Amniotic epithelial cell (primary cell): ENCODE measurements at places on chromosomes 2 and 18.

- peak; percentile 20 for DNase-seq
Measured at GRCh38 chr18:54269893-54270844, 852 bp downstream of the POLI start.

DNA sequence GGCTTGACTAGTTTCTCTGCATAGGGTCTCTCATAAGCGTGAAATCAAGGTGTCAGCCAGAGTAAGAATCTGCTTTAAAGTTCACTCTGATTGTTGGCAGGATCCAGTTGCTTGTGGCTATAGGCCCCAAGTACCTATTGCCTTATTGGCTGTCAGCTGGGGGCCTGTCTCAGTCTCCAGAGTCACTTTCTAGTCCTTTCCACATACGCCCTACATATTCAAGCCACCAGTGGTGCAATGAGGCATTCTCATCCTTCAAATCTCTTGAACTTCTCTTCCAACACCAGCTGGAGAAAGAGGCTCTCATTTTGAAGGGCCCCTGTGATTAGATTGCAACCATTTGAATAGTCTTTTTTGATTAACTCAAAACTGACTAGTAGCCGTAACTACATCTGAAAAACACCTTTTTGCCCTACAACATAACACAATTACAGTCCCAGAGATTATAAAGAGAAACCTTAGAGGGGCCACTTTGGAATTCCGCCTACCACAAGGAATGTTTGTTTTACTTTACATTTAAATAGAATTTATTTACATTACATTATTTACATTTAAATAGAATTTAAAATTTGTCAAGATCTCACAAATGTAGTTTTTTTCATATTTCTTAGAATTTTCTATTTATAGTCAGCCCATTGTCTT lies 520.1 kb downstream of the DSC3 start:
- no peak for DNase-seq

GRCh38 chr18:32095192-32095899 lies 3.7 kb downstream of the RNF138 start:
- DNase-seq = no peak

GRCh38 chr2:230924470-230925341 lies at the start of gene GPR55:
GPR55 (minus strand) TSS chr2:230925242; CDS start chr2:230910962, 14,280 bp downstream.
- no peak for DNase-seq

- no peak for DNase-seq
Measured at GRCh38 chr2:156562124-156562523, 125.9 kb downstream of the GPD2 start.

DNA sequence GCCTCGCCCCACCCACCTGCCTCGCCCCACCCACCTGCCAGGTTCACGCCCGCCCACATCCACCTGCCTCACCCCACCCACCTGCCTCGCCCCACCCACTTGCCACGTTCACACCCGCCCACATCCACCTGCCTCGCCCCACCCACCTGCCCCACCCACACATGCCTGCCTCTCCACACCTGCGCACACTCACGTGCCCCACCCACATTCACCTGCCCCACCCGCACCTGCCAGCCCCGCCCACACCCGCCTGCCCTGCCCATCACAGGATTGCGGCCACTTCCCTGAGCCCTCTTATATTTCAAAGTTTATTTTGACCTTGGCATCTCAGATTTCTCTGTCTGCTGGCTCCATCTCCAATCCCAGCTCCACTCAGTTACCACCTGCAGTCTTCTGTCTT lies 217.5 kb upstream of the SOX11 start:
- no peak for DNase-seq

- no peak for DNase-seq
Measured at GRCh38 chr2:24881158-24881557, 38.9 kb downstream of the ADCY3 start.

DNA sequence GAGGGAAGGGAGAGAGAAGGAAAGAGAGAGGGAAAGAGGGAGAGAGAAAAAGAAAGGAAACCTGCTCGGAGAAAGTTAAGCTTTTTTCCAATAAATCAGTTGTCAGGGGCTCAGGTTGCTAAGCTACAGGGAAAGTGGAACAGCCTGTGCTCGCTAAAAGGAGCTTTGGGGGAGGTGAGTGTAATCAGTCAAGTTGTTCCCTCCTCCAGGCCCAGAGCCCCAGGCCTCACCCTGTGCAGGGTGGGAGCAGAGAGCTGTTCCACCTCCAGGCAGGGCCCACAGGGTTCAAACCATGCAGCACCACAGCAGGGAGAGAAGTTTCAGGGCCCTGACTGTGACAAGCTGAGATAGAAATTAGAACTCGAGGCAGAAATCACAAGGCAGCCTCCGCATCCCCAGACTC lies 56.4 kb upstream of the PPP1CB start:
- peak; percentile 84 for DNase-seq

DNA sequence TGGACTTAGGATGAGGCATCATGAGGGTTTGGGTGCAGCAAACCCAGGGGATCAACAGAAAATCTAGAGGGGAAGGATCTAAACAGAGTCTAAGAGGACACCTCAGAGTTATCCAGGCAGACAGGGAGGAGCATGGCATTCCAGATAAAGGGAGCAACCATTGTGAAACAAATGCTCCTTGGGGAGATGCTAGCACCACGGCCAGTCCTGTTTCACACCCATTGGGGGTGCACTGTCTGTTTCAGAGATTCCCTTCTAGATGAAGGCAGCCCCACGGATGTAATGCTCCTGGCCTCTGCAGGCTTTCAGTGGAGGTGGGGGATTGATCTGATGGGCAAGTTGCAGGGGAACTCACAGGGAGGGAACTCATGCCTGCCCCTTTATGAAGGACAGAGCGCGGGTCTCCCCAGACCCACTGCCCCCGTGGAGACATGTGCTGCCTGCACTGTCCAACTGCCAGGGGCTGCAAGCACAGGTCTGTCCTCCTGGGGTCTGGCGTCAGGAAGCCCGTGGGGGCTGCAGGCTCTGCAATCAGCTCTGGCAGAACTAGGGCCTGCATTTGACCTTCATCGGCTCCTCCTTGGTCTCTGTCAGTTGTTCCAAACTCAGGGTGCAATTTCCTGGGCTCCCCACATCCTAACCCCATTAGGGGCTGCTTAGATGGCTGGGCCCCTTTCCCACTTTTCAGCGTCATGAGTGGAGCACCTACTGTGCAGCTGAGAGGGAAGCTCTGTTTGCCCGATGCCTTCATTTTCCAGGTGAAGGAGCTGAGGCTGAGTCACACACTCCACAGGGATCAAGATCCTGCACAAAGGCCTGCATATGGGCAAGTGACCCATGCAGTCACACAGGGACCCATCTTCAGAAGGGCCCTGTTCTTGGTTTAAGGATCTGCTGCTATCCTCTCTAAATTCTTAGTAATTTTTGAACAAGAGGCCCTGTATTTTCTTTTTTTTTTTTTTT lies 163.4 kb downstream of the ARL4C start:
- no peak for DNase-seq

DNA sequence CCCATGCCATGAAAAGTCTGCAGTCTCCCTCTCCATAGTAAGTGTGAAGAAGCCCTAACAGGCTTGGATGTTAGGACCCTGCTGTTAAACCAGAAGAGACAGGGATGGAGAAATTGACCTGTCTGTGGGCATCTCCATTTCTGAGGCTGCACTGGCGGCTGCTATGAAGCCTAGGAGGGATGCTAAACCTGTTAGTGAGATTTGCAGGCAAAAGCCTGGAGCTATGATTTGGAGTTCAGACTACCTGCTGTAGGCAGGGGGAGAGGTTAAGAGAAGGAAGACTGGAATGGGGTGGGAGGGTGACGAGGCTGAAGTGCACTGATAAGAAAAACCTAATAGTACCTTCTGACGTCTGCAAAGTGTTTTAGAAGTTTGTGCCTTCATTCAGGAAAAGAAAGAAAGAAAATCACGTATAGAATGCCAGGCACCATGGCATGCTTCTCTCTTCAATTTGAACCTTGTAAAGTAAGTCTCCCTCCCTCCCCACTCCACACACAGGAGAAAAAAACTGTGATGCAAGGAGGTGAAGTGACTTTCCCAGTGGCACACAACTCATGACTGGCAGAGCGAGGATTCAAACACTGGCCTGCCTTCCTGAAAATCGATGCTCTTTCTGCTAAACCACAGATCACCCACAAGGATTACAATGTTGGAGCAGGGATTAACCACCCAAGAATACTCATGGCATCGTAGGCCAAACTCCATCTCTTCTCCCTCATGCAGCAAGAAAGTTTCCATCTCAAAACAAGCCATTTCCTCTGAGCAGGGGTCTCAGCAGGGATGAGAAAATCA lies 98.5 kb upstream of the PKDCC start:
- no peak for DNase-seq

GRCh38 chr18:79552140-79552631 lies 127.4 kb upstream of the CTDP1 start:
- no peak for DNase-seq

GRCh38 chr18:56327191-56327885 lies 311.1 kb downstream of the TXNL1 start:
- no peak for DNase-seq

- no peak for DNase-seq
Measured at GRCh38 chr2:67018301-67018700, 378.8 kb upstream of the ETAA1 start.

DNA sequence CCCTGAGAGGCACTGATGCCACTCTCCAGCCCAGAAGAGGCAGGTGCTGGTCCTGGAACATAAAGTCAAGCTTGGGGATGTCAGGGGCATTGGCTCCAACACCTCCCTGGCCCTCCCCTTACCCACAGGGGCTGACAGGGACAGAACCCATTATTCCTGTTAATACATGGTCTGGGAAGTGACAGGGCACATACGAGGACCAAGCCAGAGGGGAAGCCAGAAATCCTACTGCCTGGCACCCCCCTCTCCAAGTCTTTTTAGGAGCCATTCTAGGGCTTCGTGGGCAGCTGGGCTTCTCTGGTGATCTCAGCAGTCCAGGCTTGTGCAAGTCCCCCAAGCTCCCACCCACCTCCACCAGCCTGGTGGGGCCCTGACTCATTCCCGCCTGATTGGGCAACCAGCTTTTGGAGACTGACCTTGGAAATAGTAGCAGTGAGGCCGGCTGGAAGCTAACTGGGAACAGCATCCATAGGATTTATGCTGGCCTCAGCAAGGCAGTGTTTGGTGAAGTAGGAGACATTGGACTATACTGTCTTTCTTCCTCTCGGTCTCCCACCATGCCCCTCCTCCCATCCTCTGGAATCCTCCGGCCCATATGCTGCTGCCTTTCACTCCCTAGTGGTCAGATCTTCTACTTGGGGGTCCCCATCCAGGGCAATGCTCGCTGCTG lies 86.4 kb upstream of the HK2 start:
- DNase-seq = peak; percentile 94

GRCh38 chr18:47975105-47975504 lies 44.6 kb upstream of the SMAD2 start:
- DNase-seq = no peak

DNA sequence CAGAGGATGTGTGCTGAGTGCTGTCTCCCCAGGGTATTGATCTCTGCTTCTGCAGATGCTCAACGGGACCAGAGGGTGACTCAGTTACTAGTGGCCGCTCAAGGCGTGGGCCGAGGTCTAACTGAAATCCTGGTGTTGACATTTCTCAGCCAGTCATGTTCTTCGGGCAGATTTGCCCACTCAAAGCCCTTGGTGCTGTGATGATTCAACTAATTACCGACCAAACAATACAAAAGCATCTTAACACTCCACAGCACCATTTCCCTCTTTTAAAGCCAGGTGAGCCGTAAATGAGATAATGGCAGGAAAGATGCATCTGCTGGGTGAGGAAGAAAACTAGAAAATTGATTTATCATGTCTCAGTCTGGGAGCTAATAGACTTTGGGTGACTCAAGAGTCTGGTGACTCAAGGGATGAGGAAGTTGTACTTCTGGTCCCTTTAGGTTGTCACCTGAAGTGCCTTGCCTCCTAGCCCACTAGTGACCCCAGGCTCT lies 32.7 kb upstream of the PRLH start:
- DNase-seq = no peak

DNA sequence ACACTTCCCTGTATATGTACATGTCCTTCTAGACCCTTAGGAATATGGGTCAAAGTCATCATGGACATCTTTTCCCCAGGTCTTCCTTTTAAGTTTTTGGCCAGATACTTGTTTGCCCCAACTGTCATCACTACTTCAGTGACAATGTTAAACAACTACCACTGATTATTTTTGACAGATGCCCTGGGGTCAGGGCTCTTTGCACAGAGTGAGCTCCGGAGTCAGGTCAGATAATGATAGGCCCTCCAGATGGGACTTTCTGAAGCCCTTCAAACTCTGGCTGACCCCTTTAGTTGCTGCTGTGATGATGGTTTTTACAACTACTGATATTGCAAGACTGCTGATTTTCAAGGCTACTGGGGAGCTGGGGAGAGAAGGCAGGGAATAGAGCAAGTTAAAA lies 449.4 kb upstream of the HS6ST1 start:
- DNase-seq = no peak

DNA sequence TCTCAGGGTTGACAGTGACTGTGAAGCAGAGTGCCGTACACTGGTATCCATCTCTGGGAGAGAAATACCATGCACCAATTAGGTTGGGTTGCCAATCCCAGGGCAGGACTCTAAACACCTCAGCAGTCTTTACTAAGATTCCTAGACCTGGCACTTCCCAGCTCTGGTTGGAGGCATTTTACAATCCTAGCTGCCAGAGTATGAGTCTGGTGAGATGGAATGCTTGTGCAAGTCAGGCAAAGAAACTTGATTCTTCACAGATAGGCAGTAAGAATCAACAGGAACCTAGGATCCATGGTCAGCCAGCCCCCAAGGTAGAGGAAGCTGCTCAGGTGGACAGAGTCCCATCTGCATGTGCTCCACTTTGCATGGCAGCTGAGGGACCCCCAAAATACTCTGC lies 6.0 kb upstream of the UGT1A5 start:
- DNase-seq = peak; percentile 55

DNA sequence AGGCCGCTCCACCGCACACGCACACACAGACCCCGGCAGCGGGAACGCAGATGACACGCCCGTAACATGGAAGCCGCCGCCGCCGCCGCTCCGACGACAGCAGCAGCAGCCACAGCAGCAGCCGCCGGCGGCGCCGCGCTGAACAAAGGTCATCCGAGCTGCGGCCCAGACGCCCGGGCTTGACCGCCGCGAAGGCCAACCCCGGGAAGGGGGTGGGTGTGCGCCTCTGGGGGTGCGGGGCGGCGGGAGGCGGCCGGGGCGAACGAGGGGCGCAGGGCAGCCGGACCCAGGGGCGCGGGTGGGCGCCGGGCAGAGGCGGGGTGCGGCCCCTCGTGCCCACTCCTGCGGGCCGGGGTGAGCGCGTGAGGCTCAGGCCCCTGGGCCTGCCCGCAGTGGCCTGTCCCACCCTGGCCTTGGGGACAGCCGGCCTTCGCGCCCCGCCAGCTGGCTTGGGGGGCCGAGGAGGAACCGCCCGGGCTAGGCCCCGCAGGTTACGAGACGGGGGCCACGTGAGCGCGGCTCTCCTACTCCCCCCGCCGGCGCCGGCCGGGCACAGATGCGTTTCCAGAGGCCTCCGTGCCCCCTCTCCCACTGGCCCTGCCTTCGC lies 1.0 kb upstream of the ZNF532 start:
- no peak for DNase-seq

GRCh38 chr2:108080177-108080576 lies 93.9 kb downstream of the SLC5A7 start:
- no peak for DNase-seq

DNA sequence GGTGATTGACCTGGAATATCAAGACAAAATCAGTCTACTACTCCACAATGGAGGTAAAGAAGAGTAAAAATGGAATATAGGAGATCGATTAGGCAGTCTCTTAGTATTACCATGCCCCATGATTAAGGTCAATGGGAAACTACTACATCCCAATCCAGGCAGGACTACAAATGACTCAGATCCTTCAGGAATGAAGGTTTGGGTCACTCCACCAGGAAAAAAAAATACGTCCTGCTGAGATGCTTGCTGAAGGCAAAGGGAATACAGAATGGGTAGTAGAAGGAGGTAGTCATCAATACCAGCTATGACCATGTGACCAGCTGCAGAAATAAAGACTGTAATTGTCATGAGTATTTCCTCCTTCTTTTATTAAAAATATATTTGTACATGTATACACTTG lies 103.4 kb upstream of the NPAS2 start:
- no peak for DNase-seq
